Right ventricle myocardium superior (tissue), 1 donor: ENCODE measurements at places on chromosomes 6 and 20. TPM values are rescaled to one million over a fixed set of nuclear protein-coding genes. Genes with fewer than 3 reads are reported as not detected.

The IMPG1 gene
- total RNA-seq: not detected

- no peak for DNase-seq
These were observed 12.3 kb upstream of the SLC22A16 start for GRCh38 chr6:110488606-110489190.

GRCh38 chr6:158813032-158813431, 6.1 kb downstream of the EZR start:
- DNase-seq: no peak

GRCh38 chr6:64681416-64682160, 1025.4 kb downstream of the EYS start:
- DNase-seq: no peak

- no peak for DNase-seq
These were observed 613.8 kb downstream of the TFAP2B start for GRCh38 chr6:51432481-51432880.

The ZFP57 gene
- total RNA-seq: not detected

GRCh38 chr20:40489886-40490285, 199.2 kb downstream of the MAFB start:
- no peak for DNase-seq

- no peak for DNase-seq
These were observed 99.7 kb upstream of the CEP85L start for GRCh38 chr6:118751072-118751471.

DNA sequence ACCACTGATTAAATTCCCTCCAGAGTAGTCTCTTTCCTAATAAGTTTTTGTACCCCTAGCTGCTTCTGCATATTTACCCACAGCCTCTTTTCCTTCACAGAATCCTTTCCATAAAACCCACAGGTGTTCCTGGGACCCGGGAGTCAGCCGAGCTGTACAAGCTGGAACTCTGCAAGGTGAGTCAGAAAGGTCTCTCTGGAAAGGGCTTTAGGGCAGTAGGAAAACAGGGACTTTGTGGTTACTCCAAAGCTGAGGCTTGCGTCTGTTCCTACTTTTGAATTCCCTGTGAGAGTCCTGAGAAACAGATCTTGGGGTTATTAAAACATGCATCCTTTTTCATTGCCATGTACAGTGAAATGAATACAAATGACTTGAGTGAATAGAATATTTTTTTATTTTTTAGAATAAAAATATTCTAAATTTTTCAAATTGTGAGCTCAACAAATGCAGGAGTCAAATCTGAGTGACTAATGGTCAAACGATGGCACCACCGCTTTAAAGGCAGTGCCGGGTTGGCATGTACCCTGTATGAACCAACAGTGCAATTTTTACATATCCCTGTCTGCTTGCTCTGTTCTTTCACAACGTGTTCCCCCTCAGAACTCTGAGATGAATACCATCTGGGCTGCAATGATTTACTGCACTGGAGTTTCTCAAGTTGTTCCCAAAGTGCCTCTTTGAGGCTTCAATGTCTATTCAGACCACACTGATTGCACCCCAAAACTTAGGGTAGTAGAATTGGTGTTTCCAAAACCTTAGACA, 78.4 kb downstream of the GFRAL start:
- no peak for DNase-seq
